ENCODE measurements at places on chromosomes 7 and 10.

DNA sequence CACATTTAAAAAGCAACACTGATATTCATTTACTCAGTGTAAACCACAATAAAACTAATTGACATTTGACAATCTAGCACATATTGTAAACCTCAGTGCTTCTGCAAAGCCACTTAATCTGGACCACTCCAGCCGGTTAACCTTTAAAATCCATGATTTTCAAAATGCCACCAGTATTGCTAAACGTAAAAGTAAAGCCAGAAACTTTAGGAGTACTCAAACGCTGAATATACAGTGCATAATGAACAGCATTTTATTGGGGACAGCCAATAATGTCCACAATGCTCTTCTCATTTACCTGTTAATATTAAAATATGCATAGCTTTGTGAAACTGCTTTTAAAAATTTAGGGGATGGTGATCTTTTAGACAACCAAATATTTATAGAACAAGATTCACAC lies 10.8 kb downstream of the HNRNPA2B1 start:
- no peak for DNase-seq

- no peak for DNase-seq
Observed at GRCh38 chr7:101915000-101915399, 97.6 kb downstream of the CUX1 start.

DNA sequence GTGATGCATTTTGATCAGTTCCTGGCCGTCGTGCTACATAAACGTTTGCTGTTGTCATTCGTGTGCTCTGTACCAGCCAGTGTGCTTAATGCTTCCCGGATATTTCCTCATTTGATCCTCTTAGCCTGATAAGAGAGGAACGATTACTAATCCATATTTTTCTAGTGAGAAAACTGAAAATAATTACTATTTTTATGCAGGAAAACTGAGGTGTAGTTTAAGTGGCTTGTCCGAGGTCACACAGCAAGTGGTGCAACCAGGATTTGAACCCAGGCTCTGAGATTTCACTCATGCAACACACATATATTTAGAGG lies 650 bp upstream of the SORBS1 start:
- DNase-seq: no peak

DNA sequence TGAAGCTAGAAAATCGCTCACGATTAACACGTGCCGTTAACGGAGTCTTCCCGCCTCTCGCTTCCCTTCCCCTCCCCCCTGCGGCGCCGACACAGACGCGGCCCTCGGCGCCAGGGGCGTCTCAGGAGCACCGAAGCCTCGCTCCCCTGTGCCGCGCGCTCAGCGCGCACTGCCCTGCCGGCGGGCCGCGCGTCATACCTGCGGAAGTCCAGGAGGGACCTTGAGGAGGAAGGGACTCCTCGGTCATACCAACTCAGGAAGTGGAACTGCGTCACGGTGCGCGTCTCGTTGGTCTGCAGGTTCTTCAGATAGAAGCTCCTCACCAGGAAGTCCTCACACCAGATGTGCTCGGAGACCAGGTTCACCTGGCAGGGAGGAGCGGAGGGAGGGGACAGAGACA lies 239.6 kb downstream of the DNAJB6 start:
- no peak for DNase-seq

DNA sequence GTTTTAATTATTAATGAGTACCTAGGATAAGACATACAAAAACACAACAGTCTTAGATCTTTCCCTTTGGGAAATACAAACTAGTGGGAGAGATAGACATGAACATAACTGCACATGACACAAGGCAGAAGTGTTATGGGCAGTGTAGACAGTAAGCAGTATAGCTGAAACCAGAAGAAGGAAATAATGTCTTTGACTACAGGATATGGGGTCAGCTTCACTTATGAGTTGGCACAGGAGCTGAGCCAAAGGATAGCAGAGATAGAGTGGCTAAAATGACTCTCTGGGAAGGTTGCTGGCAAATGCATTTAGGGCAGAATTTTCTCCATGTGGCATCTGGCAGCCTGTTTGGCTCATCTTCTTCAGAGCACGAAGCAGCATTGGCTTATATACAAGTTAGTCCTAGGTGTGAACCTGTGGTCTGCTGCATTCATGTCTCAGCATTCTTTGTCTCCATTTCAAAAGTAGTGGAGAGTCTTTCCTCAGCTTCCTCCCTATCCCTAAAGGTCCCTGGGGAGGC lies 60.3 kb upstream of the FEZF1 start:
- no peak for DNase-seq

GRCh38 chr7:96277921-96278320 lies 44.0 kb downstream of the SLC25A13 start:
- DNase-seq: no peak

- DNase-seq: no peak
Observed at GRCh38 chr7:16447876-16448275, 17.7 kb downstream of the SOSTDC1 start.

- DNase-seq: no peak
Observed at GRCh38 chr7:83101530-83101929, 61.2 kb downstream of the PCLO start.

DNA sequence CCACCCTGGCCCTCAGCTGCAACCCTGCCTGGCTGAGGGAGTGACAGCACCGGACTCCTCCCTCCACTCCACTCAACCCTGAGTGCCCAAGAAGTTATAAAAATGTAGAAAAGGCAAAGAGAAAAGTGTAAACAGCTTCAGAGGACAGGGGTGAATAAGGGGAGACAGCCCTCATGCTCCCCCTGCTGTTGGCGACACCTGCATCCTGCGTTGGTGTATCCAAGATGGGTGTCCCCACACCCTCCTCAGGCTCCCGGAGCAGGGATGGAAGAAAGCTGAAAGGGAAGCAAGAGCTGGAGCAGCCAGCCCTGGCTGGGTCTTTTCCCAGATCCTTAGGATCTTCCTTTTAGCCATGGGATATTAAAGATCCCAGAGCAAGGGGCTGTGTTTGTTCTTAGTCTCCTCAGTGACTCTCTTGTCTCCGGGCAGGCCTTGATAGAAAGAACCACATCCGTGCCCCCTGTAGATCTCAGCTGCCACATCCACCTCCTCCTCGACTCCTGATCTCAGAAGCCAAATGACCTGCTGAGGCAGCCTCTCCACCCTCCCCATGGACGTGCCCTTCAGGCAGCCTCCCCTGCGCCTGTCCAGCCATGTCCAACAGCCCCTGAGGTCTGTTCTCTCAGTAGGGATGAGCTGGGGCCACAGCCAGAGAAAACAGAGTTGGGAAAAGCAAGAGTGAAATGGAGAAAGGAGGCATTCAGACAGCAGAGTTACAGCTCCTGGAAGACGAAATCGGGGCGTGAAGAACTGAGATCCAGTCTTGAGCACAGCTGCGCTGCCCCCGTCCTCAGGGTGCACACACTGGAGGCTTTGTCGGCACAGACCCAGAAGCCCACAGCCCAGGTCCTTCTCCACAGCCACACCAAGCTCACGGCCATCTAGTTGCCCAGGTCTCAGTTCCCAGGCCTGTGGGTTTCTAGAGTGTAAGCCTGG lies 6.8 kb downstream of the FAM131B start:
- DNase-seq: no peak

- no peak for DNase-seq
Observed at GRCh38 chr7:131281266-131282048, 46.2 kb upstream of the MKLN1 start.

DNA sequence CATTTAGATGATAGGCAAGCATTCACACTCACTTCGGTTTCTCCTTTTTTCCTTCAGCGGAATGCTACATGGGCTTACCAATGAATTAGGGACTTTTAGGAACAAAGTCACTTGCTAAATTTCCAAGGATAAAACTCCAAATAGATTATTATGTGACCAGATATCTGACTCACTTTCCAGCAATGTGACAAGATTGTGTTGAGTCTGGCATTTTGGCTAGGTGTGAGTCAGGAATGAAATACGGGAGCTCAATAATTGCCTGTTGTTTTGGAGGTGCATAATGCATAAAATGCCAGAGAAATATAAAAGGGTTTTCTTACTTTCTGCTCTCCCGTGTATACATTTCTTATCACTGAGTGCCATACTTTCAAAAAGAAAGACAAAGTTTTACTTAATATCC lies 721.1 kb downstream of the KCNMA1 start:
- DNase-seq: no peak

- no peak for DNase-seq
Observed at GRCh38 chr10:96380821-96381220, 22.0 kb upstream of the OPALIN start.

DNA sequence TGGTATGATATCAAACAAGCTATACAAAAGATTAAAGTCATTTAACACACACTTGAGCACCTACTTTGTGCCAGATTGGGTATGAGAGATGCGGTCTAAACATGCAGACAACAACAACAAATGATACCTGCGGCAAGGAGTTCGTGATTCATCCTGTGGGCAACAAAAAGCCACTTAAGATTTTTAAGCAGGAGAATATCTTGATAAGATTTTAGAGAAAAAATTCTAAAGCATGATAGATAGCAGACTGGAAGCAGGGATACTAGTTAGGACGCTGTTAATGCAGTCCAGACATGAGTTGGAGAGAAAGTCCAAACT lies 1.6 kb upstream of the KBTBD2 start:
- no peak for DNase-seq

GRCh38 chr7:98215561-98216495 lies 4.6 kb downstream of the BHLHA15 start:
- no peak for DNase-seq

DNA sequence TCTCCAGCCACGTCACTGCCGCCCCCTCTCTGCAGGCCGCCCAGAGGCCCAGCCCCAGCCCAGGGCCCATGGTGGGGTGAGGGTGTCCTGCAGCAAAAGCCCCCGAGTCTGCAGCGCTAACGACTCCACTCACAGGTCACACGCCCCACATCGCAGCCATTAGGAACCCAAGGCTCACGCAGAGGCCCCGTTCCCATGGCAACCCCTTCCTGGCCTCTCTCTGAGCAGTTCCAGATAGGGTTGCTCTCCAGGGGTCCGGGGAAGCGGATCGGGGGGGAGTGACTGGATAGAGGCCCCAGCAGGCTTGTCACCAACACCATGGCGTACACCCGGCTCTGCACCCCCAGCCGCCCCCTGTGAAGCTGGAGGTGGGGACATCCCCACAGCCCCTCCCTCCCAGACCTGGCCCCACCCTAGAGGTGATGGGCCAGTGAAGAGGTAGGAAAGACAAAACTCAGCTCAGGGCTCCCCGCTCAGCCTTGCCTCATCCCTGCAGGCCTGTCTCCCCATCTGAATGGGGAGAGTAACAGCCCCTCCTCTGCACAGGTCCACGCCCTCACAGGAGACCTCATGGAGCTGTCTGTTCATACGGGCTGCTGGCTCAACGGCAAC lies 41.2 kb downstream of the TNRC18 start:
- DNase-seq: no peak

DNA sequence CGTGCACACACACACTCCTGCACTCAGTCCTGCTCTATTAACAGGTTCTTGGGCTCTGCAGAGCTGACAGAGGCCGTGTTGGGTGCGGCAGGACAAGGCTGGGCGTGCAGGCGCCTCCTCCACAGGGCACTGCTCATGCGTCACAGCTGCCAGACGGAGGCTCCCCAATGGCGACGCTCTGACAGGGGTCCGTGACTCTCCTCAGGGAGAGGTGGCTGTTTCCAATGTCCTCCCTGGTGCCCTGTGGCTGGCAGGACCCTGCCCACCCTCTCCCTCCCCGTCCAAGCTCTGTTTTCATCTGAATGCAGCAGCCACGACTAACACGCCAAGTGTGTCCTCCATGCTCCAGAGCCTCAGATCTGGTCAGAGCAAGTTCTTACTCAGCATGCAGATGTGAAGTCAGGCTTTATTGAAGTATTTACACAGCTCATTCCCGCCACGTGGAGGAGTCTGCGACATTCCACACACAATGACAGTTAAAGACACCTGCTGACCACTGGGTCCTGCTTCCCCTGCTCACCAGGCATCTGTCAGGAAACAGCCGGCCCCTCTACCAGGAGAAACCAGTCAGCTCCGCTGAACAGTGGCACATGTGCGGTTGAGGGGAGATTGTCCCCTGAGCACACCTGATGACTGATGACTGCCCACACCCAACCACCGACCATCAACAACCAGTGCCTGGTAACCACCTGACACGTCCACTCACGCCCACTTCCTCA lies 116.7 kb downstream of the VIPR2 start:
- no peak for DNase-seq

DNA sequence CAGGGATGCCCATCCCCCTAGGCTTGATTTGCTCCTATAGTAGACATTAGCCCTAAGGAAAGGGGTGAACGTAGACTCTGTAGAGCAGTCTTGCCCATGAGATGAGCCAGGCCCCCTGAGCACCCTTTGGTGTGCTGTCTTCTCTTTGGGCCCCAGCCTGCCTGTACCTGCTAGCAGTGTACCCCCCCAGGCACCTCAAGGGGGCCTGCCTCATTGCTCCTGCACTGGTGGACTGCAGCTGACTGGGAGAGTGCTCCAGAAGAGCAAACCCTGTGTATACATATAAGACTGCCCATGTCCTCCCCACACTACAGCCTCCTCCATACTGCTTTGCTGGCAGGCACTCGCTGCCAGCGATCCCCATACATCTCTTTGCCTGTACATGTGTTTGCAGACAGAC lies 206.7 kb downstream of the PCDH15 start:
- DNase-seq: no peak

DNA sequence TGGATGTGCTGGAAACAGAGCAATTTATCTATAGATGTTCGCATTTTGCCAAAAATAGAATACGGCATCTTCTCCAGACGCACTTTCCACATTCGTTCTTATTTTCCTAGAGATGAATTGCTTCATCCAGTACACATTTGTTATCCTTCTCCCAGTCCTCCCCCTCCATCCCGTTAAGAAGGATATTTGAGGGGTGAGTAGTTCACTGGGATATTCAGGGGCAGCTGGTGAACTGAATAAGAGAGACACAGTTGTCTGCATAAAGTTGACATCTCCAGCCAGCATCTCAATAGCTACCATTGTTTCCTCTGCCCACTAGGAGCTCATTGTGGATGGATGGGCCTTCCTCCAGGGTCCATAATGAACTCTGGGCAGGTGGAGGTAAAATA lies 456.8 kb upstream of the NRP1 start:
- DNase-seq: no peak

DNA sequence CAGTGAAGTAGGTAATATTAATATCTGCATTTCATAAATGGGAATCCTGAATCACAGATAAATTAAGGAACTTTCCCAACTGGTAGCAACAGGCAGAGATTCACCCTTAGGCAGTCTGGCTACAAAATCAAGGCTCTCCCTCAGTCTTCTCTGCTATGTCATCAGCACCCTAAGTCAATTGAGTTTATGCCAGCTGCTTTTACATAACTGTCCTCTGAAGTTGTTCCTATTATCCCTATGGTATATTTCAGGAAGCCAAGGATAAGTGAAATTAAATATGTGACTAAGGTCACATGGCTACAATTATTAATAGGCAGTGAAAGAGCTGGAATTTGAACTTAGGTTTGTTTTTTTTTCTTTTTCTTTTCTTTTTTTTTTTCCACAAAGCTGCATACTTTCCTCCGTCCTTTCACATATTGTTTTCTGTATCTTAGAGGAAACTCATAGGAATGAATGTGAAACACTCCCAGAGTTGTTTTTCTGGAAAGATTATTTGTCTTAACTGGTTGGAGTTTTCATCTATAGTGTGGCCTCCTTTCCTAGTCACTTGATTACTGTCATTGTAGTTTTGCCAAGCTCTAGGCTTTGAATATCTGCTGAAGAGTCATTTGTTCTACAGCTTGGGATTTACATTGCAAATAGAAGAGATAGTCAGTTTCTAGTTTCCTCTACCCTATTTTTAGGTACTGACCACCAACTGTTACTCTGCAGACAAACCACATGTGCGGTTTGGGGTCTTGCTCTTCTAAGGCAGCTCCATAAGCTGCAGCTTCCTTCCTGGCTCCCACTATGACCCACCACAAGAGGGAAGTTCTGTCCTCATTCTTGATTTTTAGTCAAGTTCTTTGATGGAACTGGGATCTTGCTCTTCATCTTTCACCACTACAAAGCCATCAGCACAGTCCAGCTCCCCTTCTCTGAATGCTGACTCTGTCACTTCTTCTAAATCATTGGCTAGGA lies 338.0 kb upstream of the KIAA1217 start:
- DNase-seq: no peak

- DNase-seq: no peak
Observed at GRCh38 chr7:116327752-116328151, 117.4 kb downstream of the TES start.

Data from stimulated activated CD4-positive, alpha-beta T cell treated with anti-CD3 and anti-CD28 coated beads, Interleukin-1b, Interleukin-23, amount 100 ng/mL, for 1 hour (primary cell).